ENCODE measurements at places on chromosomes 3 and 15.

GRCh38 chr15:63133786-63134185, 12.1 kb downstream of the LACTB start:
- DNase-seq = no peak

- DNase-seq = no peak
Measured at GRCh38 chr3:129371041-129371826, 57.2 kb downstream of the EFCAB12 start.

- DNase-seq = no peak
Measured at GRCh38 chr15:59116141-59116540, 11.2 kb downstream of the CCNB2 start.

GRCh38 chr15:68871507-68871906, 50.8 kb upstream of the ANP32A start:
- DNase-seq = no peak

GRCh38 chr3:81911221-81911620, 149.8 kb upstream of the GBE1 start:
- DNase-seq = no peak

- DNase-seq = no peak
Measured at GRCh38 chr15:66748708-66749035, 46.6 kb downstream of the SMAD6 start.

GRCh38 chr15:91891788-91892345, 38.4 kb downstream of the SLCO3A1 start:
- no peak for DNase-seq

DNA sequence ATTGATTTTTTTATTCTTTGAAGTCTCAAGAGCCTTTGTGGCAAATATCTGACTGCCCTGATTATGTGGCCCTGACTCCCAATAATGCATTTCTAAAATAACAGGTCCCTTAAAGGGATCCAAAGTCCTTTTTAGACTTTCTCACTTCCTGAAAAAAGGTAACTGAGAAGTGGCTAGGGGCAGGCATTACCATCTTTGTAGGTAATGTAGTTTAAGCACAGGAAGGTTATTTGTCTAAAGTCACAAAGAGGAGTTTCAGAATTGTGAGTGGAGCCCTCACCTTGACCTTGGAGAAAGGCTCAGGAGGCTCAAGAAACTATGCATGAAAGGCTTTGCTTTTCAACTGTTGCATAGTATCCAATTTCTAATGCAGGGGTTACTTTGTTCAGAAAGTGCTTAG, 142.9 kb upstream of the MRPL3 start:
- DNase-seq = no peak

DNA sequence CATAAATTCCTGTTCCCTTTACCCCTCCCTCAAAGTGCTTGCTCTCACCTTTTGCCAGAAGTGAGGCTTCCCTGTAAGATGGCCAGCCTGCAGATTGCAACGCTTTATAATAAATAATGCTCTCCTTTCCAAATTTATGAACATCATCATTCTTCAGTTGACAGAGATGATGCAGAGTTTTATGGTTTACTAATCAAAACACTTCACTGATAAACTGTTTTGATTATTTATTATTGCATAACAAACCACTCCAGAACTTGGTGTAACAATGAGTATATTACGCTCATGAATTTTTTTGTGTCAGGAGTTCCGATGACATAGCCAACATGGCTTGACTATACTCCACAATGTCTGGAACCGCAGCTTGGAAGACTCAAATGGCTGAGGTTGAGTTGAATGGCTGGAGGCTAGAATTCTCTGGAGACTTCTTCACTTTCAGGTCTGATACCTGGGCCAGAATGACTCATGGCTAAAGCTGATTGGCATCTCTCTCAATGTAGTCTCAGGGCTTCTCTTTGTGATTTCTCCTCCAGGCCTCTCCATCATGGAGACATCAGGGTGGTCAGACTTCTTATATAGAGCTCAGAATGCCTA, 27.3 kb upstream of the TGFBR2 start:
- DNase-seq = peak; percentile 21

- no peak for DNase-seq
Measured at GRCh38 chr15:100853676-100854440, 25.8 kb upstream of the ALDH1A3 start.

DNA sequence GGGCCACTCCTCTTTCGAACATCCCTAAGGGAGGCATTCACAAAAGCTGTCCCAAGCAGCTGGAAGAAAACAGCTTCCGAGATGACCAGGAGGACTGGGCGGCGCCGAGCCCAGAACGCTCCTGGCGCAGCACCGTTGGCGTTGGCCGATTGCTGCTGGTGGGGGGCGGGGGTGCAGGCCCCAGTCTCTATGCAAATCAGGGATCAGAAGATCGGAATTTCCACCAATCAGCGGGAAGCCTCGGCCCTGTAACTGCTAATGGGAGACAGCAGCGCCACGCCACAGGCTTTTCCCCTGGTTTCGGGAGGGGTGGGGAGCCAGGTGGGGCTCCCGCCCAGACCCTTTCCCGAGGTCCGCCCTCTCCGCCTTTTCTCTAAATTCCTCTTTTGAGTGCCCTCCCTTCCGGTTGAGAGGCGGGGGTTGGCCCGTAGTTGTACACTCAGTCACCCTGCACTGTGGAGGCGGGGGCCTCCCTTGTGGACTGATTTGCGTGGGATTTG, 27.0 kb downstream of the HMCES start:
- peak; percentile 77 for DNase-seq

- peak; percentile 36 for DNase-seq
Measured at GRCh38 chr15:59699810-59700431, 10.8 kb upstream of the BNIP2 start.

DNA sequence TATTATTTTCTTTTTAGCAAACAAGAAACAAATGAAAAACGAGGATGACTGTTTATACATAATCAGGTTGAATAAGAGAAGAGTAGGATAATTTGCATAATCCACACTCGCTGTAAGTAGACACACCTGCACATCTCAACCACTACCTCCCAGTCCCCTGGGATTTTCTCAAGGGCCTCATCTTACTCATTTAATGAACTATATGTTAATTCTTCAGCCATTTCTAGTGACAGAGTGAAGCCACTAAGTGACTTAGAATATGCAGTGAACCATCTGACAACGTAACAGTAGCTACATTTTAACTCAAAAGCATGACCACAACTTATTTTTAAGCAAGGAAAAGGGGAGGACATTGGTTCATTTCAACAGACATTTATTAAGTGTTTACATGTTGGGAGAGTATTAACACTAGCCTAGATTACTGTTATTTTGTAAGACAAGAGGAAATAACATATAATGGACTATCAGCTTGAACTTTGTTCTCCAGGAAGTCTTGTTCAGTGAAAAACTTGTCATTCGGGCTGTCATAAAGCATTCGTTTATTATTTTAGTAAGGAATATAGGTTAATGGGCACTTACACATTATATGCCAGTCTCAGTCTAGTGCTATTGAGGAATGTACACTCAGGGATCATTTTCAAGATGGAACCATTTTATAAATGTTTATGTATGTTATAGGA, 173.0 kb upstream of the ROBO2 start:
- peak; percentile 7 for DNase-seq

DNA sequence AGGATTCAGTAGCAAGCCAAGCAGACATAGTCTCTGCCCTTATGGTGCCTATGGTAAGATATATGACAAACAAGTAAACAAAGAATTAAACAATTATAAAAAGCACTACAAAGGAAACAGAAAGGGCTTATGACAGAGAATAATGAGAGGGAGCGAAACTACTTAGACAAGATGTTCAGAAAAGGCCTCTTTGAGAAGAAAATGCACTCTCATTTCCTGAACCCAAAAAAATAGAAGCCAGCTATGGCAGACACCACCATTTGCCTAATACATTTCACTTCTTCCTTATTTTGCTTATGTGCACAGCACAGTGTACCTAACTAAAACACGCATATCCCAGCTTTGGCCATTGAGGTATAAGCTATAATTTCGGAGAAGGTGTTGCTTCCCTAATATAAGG, 465.5 kb upstream of the PPP2R3A start:
- no peak for DNase-seq

- DNase-seq = peak; percentile 16
Measured at GRCh38 chr3:127226946-127227842, 34.3 kb downstream of the PRR23E start.

GRCh38 chr3:151015767-151016477, 43.4 kb upstream of the CLRN1 start:
- no peak for DNase-seq

DNA sequence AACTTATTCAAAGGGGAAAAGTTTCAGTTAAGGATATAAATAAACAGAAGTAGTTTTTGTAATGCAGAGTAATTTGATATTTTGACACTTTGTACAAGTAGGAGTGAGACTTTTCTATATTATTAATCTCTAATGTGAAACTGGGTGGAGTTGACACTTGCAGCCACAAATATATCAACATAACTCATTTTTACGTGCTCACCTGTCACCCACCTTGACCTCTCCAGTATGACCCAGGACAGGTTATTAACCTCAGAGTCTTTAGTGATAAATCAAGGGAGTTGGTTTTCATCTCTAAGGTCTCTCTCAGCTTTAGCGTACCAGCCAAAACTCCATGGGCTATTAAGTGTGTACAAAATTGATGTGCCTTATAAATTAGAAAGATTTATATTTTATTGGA, 7.4 kb downstream of the CRYBG3 start:
- DNase-seq = no peak

DNA sequence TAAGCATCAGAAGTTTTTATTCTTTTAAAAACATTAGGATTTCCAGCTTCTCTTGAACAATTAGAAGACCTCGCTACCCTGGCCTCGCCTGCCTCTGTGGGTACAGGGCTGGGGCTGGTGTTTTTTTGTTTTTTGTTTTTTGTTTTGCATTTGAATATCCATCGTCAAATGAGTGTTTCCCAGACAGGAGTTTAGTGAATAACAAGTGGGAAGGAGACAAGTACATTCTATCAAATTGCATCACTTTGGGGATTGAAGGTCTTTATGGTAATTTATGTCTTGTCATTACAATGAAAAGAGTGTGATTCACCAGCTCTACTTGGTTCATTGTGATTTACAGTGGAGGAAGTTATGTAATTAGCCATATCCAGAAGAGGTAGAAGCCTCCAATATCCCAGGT, 161.1 kb upstream of the UBE2E1 start:
- DNase-seq = no peak

GRCh38 chr3:47009225-47010110, 30.0 kb downstream of the NBEAL2 start:
- peak; percentile 87 for DNase-seq

DNA sequence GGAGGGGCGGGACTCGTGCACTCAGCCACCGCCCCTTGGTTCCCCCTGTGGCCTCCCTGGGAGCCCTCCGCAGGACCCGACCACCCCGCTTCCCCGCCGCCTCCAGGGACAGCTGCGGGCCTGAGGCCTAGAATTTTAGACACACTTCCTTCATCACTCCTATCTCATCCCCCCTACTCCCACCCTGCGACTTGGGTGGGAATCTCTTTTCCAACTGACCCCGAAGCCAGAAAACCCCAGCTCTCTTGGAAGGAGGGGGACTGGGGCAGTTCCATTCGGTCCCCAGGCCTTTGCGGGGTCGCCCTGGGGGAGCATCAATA, 289 bp upstream of the TFDP2 start:
- DNase-seq = no peak

- no peak for DNase-seq
Measured at GRCh38 chr15:45183511-45183910, 4.3 kb downstream of the SHF start.

DNA sequence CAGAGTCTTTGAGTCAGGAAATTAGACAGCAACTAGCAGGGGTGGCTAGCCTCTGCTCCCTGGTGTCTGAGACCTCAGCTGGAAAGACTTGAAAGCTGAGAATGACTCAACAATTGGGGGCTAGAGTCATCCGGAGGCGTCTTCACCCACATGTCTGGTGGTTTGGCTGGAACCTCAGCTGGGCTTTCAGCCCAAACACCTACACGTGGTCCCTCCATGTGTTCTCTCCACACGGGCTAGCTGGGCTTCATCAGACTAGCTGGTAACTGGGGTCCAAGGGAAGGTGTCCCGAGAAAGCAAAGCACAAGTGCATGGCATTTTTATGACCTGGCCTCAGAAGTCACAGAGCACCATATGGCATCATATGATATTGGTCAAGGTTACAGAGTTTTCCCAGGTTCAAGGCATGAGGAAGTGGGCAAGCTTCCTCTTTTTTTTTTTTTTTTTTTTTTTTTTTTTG, 19.9 kb upstream of the ABHD2 start:
- peak; percentile 94 for DNase-seq

DNA sequence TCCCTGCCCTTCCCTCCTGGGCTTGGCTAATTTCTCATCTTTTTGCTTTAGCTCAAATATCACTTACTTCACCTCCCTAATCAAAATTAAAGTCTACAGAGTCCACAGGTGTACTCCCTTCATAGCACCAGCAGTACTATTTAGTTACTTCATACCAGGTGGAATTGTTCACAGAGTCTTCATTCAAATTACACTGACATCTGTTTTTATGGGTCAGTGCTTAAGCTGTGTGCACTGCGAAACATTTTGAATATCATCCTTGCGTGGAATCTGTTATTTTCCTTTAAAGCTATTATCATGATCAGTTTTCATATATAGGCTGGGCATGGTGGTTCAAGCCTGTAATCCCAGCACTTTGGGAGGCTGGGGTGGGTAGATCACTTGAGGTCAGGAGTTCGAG, 2.7 kb upstream of the SERF2 start:
- no peak for DNase-seq

DNA sequence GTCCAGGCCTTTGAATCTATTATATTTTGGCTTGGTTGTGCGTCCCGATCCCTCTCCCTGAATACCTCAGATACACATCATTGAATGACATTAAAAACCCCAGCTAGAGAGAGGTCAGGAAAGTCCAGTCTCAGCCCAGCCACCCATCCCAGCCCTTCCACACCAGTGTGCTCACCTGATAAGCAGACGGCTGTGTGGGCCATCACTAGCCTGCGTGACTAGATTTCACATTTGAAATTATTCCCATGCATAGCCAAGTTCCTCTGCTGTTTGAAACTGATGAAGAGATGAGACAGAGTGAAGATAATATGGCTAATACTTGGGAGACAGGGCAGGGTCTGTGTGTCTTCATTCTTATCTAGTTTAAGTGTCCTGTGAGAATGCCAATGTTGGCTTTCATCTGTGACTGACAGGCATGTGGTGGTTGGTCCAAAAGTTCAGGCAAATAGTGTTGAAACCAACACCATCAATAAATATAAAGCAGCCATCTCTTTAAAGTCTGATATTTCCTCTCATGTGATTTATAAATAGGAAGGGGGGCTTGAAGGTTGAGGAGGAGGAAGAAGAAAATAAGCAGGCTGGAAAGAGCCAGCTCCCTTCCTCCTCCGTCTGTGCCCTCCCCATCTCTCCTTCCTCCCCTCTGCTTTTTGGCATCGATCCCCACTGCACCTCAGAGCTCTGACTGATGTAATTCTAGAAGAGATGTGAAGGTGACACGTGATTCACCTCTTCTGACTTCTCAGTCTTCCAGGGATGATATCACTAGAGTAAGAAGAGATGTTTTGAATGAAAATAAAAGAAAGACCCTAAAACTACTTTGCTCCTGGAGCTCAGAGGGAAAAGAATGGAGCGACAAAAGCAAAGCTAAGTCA, 5.1 kb downstream of the FAM43A start:
- DNase-seq = peak; percentile 73

- no peak for DNase-seq
Measured at GRCh38 chr15:20340931-20341661, 200.5 kb downstream of the GOLGA6L6 start.

All from kidney tubule cell (primary cell).